ENCODE measurements at places on chromosomes 16 and 17.

DNA sequence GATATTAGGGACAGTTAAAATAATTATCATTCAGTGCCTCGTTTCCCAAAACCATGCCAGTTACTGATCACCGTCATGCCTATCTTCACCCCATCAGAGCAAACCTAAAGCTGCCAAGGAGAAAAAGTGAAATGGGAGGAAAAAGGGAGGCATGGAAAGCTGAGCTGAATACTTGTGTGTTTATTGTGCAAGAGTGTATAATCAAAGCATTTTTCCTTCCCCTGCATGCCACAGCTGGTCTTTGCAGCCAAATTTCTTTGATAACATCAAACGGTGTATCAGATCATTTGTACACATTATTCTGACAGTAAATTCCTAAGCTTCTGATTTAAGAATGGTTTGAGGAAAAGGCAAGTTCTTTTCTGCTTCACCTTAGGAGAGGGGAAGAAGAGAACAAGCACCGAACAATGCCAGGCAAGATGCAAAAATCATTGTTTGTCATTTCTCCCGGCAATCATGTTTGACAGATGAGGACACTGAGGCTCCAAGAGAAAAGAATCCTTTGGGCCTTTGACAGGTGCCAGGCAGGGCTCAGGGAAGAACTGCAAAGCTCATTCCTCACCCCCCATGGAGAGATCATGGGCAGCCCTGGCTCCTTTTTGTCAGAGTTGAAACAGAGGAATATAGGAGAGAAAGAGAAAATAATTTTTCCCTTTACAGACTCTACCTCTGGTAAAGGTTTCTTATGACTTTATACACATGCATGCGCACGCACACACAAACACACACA, 51.4 kb upstream of the ARHGAP44 start:
- no peak for DNase-seq

DNA sequence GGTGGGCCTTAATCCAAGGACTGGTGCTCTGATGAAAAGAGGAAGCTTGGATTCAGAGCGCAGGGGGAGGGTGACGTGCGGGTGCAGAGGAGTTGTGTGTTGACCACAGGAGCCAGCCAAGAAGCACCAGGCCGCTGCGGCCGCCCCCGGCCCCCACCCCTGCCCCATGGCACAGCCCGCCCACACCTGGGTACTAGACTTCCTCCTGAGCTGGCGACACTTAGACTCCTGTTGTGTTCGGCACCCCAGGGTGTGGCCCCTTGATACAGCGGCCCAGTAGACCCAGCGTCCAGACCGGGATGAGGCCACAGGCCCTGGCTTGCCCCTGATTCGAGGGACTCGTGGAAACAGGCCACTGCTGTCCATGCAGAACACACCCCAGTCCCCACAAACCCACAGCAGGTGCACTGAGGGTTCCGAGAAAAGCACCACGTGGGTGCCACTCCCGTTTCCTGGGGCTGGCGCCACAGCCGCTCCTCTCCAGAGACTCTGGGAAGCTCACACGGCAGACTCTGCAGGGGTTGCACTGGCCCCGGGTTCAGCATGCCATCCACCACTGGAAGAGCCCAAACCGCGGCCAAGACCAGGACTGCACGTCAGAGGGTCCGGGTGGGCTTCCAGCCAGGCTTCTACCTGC, 5.7 kb upstream of the SNAI3 start:
- DNase-seq: no peak

GRCh38 chr17:60665602-60666001, 12.0 kb upstream of the BCAS3 start:
- DNase-seq: no peak

- no peak for DNase-seq
These were observed 888 bp downstream of the PIGW start for GRCh38 chr17:36535669-36536081.

DNA sequence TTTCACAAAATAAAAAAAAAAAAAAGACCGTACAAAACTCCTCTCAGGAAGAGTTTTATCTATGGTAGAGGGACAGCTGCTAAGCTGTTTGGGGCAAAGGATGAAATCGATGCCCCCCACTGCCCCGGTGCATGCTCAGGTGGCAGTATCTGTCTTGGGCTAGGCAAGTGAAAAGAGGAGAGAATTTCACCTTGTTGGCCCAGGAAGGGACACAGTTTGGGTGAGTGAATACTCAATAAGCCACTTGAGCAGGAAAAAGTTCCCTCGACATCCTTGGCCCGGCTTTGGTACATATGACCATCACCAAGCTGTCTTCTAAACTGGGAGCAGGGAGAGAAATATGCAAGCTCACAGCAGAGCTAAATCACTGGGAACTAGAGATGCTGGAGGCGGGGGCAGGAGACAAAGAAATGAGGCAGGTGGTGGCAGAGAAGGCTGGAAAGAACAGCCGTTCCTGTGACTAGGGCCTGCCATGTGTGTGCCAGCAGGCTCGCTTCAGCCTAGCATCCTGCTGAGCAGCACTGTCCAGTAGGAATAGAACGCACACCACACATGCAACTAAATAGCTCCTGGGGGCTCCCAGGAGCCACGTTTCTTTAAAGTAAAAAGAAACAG, 8.2 kb upstream of the EIF1 start:
- no peak for DNase-seq

DNA sequence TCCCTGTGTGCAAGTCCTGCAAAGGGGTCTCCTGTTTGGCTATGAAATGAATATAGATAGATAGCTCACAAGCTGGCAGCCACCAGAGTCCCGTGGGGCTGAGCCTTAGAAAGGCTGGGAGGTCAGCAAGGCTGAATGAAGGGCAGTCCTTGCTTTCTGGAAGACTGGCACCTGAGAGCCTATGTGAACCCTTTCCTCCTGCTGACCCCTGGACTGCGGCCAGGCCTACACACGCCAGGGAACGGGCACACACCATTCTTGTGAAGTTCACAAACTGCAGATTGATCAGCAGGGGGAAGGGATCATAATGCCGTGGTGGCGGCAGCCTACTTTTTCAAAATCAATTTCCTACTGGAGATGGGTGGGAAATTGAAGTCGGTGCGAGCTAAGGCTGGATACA, 985 bp upstream of the C17orf107 start:
- no peak for DNase-seq

- no peak for DNase-seq
These were observed 19.6 kb upstream of the CCL1 start for GRCh38 chr17:34382621-34383124.

GRCh38 chr17:78223765-78224164, 7.7 kb upstream of the TMEM235 start:
- no peak for DNase-seq

DNA sequence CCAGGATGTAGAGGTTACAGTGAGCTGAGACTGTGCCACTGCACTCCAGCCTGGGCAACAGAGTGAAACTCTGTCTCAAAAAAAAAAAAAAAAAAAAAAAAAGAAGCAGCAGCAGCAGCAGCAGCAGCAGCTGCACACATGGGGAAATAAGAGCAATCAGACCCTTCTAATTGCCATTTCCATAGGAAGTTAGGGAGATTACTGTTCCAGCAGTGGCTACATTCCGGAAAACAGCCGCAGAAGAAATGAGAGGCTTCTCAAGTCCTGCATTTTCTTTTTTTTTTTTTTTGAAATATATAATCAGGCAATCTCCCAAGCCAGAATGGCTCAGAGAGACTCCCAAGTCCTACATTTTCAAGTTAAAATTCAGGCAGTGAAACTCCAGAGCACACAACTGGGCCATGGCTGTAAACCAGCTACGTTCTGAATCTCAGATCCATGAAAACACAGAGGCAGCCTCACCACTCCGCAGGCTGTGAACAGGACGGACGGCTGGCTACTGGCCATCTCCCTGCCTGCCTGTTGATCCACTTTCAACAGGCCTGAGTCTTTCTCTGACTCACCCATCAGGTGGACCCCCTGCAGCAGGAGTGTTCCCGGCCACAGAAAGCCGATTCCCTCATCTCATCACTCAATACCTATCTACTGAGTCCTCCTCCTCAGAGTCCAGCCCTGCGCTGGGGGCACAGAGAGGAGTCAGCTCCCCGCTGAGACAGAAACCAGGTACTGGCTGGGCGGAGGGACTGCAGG, 15.0 kb downstream of the TRPV1 start:
- DNase-seq: no peak
